ENCODE measurements at places on chromosomes 13 and 19.
A peak's percentile ranks its signal among the peaks of the same experiment; 100 is the strongest.

- no peak for DNase-seq
Observed at GRCh38 chr19:39448271-39448670, 2.9 kb downstream of the SUPT5H start.

GRCh38 chr19:38224014-38224862 lies at the start of gene DPF1:
DPF1 (minus strand) TSS chr19:38224222; CDS start chr19:38224142, 80 bp downstream.
- DNase-seq, result no peak

- DNase-seq, result no peak
Observed at GRCh38 chr13:95235974-95236373, 65.3 kb downstream of the ABCC4 start.

DNA sequence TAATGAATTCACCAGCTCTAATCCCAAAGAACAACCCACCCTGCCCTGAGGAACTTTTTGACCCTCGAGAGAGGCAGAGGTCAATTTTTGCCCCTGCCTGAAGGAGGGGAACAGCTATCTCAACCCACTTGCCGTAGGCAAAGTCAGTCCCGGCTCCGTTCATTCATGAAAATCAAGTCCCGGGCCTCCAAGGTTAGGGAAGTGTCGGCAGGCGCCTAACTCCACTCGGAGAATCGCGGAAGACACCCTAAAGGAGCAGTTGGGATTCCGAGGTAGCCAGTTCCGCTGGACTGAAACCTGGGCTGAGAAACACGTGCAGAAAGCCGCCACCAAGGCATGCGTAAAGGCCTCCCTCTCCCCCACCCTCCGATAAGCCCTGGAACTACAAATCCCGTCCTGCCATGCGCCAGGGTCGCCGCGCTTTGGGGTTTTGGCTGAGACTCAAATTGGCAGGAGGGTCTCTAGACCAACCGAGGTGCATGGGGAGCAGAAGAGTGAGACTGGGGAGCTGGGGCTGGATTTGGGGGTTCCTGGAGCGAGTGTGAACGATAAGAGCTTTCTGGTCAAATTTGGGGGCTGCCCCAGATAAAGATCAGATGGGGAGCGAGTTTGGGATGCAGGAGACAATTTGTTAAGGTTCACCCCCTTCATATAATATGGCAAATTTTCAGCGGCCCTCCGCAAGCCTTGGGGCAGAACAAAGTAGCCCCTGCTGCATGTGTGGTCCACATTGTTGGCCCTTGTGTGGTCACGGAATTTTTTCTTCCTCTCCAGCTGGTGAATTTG lies at the start of gene TNPO2:
TSS of gene TNPO2 (minus strand) at position 292 of the 786 bp plus-strand sequence. CDS start 2,955 bp downstream, outside the sequence.
- DNase-seq, result peak; percentile 35

DNA sequence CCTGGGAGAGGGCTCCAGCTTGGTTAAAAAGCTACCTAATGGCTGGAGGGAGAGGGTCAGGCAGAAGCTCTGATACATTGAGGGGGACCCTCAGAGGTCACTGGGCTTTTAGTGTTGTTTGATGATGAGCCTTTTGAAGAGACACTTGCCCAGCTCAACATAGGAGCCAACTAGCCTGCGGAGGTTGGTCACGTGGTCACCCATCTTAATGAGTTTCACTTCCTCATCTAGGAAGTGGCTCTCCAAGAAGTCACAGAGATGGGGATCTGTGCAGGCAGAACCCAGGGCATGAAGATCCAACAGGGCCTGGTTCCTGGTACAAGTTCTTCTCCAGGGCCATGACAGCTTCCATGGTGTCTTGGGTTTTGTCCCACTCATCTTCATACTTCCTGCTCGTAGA lies 33.4 kb downstream of the IPO5 start:
- no peak for DNase-seq

DNA sequence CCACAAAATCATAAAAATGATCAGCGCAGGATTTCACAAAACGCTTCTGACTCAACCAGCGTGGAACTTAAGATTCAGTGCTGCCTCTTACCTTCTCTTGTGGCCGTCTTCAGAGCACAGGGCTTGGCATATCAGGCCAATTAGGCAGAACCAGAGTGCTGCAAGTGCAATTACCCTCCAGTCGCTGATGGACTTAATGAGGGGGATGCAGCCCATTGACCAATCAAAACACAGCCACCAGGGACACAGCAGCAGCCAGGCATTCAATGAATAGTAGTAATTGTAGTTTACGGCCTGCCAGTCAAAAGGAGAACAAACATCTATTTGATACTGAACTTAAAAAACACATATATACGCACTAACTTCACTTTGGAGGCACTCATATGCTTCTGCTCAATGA lies 38.2 kb downstream of the TMTC4 start:
- no peak for DNase-seq

All from activated naive CD4-positive, alpha-beta T cell (primary cell).